Activated naive CD4-positive, alpha-beta T cell (primary cell): ENCODE measurements at places on chromosomes 3 and 15.

DNA sequence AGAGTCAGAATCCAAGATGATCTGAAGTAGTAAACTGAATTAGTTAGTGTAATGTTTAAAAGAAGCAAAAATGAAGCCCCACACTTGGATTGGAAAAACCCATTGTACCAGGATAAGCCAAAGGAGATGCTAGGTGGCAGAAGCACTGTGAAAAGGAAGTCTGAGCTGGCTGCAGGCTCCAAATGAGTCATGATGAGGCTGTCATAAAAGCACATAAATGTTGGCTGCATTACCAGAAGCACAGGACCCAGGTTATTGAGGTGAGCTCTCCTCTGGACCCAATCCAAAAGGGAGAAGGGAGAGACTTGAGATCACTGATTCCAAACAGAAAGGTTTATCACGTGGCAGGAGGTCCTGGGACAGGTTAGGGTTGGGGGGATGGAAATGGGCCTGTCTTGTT, 3.2 kb upstream of the ACAN start:
- no peak for DNase-seq

DNA sequence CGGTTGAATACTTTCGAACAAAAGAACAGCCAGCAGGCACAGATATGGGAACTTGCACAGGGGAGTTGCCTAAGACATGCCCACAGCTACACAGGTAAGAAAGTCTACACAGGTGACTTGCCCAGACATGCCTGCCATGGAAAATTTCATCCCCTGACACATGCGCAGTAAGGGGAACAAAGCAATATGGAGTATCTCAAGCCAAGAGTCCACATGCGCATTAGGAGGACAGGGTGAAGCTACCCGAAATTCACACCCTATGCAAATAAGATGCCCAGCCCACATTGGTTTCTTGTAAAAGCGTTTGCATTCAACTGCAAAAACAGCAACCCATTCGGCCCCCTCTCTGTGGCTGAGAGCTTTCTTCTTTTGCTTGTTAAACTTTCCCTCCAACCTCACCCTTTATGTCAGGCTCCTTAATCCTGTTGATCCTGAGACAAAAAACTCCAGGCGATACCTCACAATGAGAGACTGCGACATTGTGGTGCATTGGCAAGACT, 49.3 kb upstream of the TRPM1 start:
- DNase-seq: no peak

DNA sequence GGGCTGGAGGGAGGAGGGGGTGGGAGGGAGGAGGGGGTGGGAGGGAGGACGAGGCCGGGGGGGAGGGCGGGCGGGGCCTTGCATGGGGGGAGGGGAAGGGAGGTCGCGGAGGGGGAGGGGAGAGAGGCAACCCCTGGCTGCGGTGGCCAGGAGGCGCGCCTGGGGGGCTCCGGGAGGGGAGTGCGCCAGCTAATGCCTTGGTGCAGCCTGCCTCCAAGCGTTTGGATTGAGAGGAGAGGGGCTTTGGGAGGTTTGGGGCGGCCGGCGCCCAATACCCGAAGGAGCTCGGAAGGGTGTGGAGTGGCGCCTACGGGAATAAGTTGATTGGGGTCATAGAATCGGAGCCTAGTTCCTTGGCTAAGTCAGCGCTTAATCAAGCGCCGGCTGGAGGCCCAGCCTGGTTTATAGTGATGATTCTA, 557 bp downstream of the TFG start:
- DNase-seq: peak; percentile 15

DNA sequence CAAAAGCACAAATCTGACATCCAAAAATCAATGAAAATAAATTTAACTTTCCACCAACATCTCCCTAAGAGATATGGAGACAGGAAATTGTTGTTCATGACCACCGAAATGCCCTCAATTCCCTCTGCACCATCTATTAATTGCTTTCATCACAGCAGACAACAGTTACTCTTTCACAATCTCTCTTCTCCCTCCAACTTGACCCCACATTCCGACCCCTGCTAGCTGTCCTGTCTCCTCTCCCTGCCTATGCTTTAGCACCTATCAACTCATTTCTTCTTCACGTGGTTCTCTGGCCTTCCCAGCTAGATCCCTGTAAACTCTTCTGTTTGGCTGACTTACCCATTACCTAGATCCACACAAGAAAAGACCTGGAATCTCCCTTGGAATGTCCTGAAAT, 173.9 kb upstream of the ADAMTS9 start:
- no peak for DNase-seq

DNA sequence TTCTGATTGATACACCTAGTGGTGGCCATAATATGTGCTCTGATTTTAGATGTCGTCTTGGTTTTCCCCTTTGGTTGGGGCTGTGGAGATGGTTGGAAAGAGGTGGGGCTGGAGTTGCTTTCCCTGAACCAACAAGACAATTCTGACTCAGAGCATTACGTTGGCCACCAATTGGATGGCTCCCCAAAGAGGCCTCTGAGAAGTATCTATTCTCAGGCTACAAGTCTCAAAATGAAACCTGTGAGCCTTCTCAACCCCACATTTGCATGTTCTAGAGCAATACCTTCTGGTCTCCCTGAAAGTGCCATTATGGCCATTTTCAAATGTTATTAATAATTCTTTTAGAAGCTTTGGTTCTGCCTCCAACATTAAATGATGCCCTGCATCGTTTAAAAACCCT, 188.4 kb upstream of the WNT5A start:
- DNase-seq: no peak

GRCh38 chr15:81851757-81852156, 194.1 kb downstream of the MEX3B start:
- no peak for DNase-seq

DNA sequence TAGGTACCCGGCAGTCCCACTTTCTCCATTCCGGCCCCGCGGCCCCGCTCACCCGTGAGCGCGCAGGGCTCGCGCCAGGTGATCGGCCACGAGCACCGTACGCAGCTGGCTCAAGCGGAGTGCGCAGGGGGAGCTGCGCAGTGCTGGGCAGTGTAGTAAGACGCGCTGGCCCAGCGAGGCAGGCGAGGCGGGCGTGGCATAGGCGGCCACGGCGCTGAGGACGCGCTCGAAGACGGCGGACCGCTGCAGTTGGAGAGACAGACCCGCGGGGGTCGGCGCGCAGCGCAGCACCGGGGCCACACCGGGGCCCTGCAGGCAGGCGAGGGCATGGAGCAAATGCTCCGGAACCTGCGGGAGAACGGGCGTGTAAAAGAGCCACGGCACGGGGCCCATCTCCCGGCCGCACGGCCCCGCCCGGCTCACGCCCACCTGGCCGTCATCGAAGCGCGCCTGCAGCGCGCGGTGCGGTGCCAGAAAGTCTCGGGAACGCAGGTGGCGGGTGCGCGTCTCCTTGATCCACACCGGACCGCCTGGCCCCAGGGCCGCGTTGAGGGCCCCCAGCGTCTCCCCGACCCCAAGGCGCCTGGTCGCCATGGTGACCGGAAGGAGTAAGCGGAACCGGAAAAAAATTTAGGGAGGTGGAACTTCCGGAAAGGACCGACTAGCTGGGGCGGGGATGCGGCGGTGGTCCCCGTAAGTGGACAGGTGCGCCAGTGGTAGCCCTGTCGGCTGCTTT, at the start of gene DALRD3:
Gene DALRD3, minus strand, starts transcription at position 610 of the 736 bp plus-strand sequence. Its CDS starts 16 bp downstream, at position 594.
- DNase-seq: peak; percentile 18

- no peak for DNase-seq
Measured at GRCh38 chr3:42052484-42053351, 38.4 kb upstream of the TRAK1 start.

DNA sequence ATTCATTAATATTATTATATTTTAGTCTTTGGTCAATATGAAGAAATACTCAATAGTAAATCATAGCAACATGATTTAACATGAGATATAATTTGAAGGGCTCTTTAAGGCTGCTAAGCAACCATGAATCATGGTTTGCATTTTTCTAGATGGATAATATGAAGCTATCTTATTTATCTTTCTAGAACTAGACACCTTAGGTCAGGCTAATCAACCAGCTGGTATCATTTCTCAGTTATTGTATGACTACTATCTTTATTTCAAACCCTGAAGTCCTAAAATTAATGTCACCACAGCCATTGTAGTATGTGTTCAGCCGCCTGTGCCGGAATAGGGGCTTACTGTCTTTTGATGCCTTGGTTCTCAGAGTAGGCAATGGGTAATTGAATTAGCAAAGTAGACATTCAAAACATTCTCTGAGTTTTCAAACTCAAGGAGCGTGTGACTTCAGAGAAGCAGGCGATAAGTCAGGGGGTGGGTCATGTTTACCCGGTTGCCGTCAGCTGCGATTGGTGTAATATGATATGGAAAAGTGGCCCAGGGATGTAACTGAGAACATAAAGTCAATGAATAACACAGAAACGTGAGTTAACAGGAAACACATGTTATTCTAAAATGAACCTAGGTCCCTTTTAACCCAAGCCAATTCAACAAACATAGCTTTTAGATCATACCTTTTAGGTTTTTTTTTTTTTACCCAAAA, 93.4 kb upstream of the CTDSPL start:
- no peak for DNase-seq

DNA sequence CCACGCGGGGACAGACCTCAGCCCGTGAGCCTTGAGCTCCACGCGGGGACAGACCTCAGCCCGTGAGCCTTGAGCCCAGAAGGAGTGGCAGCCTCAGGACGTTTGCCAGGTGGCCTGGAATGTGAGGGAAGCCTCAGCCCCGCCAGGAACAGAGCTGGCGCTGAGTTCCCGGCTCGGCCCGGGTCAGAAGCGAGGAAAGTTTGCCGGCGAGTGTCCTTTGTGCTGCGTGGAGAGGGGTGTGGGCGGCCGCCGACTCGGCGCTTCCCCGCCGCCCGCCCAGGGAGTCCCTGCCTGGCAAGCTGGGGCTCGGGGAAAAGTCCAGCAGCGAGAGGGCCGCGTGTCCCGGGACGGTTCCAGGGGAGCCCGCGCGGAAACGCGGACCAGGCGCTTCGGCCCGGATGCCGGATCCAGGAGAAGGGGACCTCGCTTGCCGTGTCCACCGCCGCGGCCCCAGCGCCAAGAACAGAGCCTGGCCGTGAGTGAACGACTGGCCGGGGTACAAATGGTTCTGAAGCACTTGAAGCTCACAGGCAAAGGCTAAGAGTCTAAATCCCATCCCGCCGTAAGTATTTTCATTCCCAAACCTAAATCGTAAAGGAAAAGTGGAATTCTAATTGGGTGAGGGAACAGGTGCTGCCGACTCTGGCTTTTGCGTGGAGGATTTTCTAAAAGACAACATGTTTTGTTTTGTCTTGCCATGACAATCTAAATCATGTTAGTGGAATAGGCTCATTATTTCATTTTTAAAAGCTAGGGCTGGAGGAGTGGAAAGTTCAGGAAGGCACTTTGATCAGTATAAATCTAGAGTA, 1.7 kb downstream of the LRRN1 start:
- no peak for DNase-seq

DNA sequence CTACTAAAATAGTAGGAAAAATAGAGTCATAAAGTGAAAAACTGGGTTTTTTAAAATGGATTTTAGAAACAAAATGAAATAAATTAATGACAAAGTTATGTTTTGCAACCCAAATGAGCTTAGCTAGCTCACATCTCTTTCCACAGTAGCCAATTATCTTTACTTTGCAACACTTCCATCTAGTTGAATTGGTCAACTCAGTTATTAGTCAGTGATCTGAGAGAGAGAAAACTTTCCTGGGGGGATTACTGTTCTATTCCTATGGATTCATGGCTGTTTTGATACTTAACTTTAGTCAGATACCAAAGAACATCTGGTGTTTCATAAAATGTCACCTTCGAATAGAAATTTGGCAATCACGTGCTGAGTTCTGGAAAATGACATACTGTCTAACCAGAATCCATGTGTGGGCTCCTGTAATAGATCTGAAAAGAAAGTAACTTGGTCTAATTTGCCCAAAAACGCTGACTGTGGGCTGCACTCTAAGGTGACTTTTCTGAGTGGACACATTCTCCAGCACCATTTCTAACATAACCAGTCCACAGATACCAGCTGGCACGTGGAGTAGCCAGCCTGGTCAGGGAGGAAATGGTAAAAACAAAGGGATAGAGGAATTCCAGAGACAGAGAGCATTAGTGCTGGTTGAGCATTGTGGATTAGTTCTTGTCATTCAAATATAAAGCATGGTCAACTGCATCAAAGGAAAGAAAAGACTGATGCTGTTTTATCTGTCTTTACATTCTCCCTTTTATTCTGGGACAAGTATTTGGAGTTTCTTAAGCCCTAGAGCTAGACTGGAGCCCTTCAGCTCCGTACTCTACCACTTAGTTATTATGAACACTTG, 45.2 kb upstream of the CCDC80 start:
- no peak for DNase-seq

GRCh38 chr3:102225005-102225404, 209.8 kb upstream of the ZPLD1 start:
- DNase-seq: no peak

- DNase-seq: no peak
Measured at GRCh38 chr3:130711565-130712324, 34.9 kb downstream of the PIK3R4 start.

- no peak for DNase-seq
Measured at GRCh38 chr3:185656321-185656840, 70.3 kb downstream of the SENP2 start.

- DNase-seq: no peak
Measured at GRCh38 chr3:178062126-178062525, 474.1 kb upstream of the KCNMB2 start.

DNA sequence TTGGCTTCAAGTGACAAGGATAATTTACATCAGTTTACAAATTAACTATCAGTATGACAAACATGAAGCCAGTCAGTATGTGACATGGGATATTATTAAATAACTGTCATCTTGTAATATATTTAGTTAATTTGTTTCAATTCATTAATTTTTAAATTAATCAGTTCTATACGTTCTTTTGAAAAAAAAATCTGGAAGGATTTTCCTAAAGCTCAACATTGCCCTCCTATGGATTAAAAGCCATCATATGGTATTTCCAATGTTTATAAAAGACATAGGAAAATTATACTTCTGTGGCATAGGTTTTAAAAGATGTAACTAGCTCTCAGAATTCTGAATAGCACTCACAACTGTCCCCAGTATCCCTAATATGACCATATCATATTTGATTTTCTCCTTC, 134.4 kb downstream of the PLOD2 start:
- no peak for DNase-seq

- DNase-seq: no peak
Measured at GRCh38 chr3:88957711-88958439, 149.5 kb upstream of the EPHA3 start.

DNA sequence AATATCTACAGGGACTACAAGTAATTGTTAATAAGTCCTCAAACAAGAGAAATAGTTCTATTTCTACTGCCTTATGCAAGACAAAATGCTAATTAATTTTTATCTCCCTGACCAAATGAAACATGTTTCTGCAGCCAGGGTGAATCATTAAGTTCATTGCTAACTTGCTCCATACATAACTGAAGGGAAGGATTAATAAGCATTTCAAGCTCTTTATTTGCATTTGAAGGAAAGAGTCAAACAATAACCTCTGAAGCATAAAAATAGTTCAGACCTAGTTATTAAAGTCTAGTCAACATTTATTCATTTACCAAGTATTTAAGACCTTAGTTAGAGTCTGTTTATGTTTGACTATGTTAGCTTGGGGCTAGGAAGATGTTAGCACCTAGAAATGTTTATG, 120.0 kb downstream of the ATP1B3 start:
- DNase-seq: no peak

- no peak for DNase-seq
Measured at GRCh38 chr3:62873761-62874710, 1.2 kb downstream of the CADPS start.
